ENCODE measurements at places on chromosomes 2 and 18.

GRCh38 chr2:129175051-129175450 is 804.4 kb upstream of the RAB6C start:
- no peak for DNase-seq

DNA sequence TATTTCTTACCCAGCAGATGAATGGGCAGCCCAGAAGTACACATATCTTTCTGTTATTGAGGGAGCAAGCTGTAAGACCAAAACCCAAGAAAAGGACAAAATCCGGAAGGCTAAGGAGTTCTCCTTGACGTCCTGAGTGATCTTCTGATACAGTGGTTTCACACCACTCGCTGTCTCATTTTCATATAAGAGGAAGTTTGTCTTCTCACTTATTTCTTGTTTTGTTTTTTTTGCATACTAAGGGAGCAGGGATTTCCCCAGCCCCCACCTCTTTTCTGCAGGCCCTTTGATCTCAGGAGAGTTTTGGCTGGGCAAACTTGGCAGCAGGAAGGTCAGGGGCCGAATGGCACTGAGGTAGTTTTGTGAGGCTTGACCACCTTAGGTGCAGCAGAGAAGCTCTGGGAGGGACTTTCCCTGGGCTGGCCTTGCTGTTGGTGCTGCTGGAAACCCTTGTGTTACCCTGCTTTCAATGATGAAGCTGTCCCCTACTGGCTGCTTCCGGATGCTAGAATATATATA is 13.3 kb downstream of the CHRNA1 start:
- no peak for DNase-seq

DNA sequence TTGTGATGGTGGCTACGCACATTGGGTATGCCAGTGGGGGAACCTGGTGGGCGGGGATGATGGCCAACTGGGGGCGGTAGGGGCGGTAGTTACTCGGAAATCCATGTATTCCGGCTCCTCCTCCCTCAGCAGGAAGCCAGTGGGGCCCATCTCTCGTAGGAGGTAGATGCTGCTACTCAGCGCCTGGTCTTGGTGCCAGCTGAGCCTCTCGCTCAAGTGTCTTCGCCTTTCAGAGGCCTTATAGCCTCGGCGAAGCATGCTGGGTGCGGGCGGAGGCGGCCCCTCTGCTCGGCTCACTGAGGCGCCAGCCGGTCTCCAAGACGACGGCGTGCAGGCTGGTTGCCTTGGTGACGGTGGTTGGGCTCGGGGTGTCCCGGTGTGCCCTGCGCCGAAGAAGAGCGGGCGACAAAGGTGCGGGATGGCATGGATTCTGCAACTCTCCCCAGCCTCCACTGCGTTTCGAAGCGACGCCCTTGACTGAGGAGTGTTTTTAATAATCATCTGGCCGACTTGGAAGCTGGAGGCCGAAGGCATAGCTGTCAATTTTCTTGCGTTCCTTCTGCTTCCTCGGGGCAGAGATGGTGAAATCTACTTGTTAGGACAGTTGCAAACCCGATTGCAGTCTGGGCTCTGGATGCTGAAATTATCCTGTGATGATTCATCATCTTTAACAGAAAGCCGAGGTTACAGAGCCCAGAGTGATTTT is at the start of gene ZSWIM2:
Gene ZSWIM2 (minus strand): TSS at position 298 of the 706 bp plus-strand sequence. CDS start 40 bp downstream, at position 258.
- peak; percentile 58 for DNase-seq

- DNase-seq: no peak
These were observed 68.6 kb downstream of the DHRS9 start for GRCh38 chr2:169137924-169138323.

GRCh38 chr2:223865124-223865523 is 27.7 kb upstream of the AP1S3 start:
- no peak for DNase-seq

GRCh38 chr2:8304821-8305766 is 376.8 kb upstream of the ID2 start:
- DNase-seq: no peak

GRCh38 chr2:231429901-231430300 is 34.4 kb downstream of the NCL start:
- DNase-seq: no peak

DNA sequence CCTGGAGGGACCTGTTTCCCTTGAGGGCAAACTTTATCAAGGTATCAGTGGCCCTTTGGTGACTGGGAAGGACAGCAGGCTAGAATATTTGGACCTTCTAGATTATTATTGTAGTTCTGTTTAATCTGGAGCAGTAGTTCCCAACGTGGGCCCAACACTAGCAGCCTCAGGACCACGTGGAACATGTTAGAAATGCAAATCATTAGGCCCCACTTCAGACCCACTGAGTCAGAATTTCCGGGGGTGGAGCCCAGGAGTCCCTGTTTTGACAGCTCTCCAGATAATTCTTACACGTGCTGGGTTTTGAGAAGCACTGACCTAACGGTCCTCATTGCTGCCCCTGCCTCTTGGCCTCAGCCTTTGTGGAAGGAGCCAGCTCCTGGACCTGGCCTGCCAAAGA is 25.5 kb upstream of the DYNC2LI1 start:
- DNase-seq: no peak

GRCh38 chr2:133483181-133483580 is 85.1 kb downstream of the NCKAP5 start:
- DNase-seq: no peak

- peak; percentile 59 for DNase-seq
These were observed 215.1 kb upstream of the THUMPD2 start for GRCh38 chr2:39994151-39994550.

DNA sequence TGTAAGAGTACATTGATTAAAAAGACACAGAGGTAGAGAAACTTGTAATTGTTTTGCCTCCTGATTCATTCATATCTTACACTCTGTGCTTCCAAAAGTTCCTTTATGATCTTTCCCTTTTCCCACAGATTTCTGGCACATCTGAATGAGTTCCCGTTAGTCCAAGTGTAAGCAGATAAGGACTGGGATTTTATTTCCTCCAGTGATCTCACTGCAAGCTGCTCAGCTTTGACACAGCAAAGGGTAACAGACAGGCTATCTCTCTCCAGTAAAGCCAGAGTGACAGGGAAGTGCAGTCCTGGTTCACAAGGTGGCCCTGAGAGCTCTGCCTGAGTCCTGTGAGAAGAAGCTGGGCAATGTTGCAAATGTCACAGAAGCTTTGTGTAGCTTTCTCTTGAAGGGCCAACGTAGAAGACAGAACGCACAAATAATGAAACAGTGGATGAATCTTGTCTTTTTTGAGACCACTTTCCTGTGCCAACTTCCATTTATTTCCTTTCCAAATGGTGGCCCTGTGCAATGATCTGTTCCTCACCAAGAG is 32.5 kb upstream of the KCNE4 start:
- no peak for DNase-seq

DNA sequence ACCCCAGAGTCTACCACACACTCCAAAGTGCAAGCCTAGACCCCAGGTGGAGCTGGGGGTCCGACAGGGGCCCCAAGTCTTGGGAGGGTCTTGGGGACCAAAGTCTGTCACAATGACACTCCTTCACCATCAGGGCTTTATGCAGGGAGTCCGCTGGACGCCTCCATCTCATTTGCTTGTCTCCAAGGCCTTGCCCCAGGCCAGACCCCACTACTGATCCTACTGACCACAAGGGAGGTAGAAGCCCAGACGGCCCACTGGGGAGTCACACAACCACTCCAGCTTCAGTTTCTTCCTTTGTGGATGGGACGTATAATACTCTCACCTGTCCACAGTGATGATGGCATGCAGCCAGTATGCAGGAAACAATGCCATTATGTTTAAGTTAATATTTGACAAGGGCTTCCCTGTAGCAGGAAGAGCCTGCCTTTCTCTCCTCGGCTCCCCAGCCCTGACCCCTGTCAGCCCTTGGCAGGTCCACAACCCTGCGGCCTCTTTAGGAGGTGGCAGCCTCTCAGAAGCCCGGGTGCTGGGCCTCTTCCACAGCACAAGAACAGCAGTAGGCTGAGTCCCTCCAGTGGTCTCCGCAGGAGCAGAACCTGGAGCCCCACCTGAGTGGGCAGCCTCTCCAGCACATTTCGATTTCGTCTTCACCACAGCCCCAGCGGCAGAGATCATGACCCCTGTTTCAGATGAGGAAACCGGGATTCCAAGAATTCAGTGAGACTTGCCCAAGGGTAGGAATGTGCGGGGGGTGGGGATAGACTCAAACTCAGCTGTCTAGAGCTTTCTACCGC is 6.5 kb downstream of the BIN1 start:
- no peak for DNase-seq

- no peak for DNase-seq
These were observed 4.0 kb downstream of the SNED1 start for GRCh38 chr2:241002275-241003046.

DNA sequence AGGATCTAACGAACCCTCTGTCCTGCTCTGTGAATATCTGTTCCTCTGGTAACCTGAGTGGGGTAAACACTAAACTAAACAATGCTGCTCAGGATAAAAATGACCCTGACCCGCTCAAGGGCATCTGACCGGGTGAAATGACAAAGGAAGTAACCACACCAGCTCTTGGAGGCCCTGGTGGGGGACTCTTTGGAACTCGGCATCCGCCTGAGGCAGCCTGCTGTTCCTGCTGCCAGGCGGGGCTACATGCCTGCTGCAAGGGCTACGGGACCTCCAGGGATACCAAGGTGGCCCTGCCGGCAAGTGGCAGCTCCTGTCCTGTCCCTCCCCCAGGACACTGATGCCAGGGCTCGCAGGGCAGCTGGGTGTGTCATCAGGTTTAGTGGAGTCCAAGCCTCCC is 273.3 kb downstream of the HDAC4 start:
- DNase-seq: no peak

DNA sequence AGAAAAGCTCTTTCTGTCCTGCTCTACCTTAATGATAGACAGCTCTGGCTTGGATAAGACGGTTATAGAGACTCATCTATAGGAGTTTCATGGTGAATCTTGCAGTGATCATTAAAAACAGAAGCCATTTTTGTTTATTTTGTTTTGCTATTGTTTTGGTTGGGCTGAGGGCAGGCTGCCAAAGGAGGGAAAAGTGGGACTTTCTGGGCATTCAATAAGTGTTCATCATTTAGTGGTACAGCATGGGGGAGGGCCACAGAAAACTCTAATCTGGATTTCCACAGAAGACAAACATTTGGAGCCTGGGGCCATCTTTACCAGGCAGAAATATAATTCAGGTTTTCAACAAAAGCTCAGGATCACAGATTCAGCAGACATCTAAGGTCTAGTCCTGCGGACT is 62.4 kb upstream of the EFEMP1 start:
- no peak for DNase-seq

DNA sequence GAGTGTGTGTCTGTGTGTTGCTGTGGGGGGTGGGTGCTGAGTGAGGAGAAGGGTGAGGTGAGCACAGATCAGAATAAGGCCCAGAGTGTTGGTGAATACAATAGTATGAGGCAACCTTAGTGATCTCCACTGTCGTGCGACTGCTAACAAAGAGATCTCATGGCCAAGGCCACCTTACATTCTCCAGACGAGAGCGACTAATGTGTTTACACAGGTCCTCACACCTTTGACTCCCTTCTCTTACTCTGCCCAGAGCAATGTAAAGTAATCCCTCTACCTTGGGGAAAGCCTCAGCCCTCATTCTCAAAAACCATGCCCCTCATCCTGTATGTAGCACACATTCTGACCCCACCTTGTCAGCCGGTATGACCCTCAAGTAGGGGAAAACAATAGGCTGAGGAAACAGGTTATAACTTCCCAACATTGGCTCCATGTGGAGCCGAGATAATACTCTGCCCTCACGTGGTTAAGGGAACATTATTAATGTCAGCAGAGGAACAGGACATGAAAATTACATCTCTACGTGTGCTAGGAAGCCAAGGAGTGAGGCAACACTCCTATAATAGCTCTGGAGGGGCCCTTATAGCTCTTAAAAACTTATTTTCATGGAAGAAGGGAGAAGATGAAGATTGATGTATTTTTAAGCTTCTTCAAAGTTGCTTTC is 323.0 kb upstream of the NT5C1B start:
- no peak for DNase-seq

- no peak for DNase-seq
These were observed at the start of gene APCDD1 for GRCh38 chr18:10453806-10454680. Gene APCDD1 (plus strand): TSS chr18:10454635. CDS start chr18:10454982, 347 bp downstream.

DNA sequence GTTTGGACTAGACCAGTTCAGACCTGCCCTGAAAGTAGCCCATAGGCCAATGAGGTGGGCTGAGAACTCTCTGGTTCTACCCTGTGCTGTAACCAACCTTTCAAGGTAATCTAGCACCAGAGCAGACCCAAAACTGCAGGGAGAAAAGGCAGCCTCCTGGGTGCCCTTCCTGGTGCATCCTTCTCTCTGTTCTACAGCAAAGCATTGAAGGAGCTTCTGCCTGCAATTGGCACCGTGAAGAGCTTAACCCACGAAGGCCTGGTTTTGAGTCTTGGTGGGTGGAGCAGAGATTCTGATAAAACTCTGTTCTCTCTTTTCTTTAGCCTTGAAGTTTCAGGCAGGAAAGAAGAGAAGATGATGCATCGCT is 55.5 kb downstream of the LIPG start:
- DNase-seq: no peak

GRCh38 chr2:151552287-151552686 is 142.6 kb downstream of the RIF1 start:
- DNase-seq: no peak

- no peak for DNase-seq
These were observed 5.2 kb upstream of the MYCN start for GRCh38 chr2:15935189-15935588.

GRCh38 chr18:29003194-29003593 is 826.3 kb upstream of the CDH2 start:
- no peak for DNase-seq

DNA sequence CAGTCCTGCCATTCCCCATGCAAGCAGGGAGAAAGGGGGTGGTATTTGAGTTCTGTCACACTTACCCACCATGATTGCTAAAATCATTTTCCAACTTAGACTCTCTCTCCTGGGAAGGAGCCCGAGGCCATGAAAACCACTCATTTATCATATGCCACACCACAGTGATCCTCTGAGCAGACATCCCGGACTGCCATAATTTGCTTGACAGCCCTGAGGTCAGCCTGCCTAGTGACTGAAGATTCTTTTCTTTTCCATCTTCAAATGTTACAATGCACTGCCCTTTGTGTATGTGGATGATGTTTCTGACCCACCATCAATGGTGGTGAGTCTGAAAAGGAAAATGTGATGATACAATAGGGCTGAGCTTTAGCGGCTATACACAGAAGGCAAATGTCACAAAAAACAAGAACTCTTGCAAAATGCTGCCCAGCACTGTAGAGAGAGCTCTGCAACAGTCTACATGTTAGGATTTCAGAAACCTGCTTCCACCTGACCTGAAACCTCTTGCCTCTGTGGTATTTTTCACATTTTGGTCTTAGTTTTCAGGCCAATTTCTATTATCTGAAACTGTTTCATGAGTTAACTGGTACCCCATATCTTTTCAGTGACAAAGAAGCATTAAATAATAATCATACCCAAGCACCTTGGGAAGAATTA is 272.8 kb downstream of the ZNF385B start:
- DNase-seq: no peak

- DNase-seq: no peak
These were observed 96.0 kb downstream of the PLB1 start for GRCh38 chr2:28591711-28592335.

- no peak for DNase-seq
These were observed 3.5 kb upstream of the RFX8 start for GRCh38 chr2:101478181-101479001.

Data from AG04450 (cell line).